Stimulated activated CD4-positive, alpha-beta T cell treated with anti-CD3 and anti-CD28 coated beads, TNF-alpha, amount 100 ng/mL, for 1 hour (primary cell): ENCODE measurements at places on chromosomes 13 and 19.
A peak's percentile ranks its signal among the peaks of the same experiment; 100 is the strongest.

GRCh38 chr13:32036757-32037156 is 5.2 kb downstream of the FRY start:
- no peak for DNase-seq

DNA sequence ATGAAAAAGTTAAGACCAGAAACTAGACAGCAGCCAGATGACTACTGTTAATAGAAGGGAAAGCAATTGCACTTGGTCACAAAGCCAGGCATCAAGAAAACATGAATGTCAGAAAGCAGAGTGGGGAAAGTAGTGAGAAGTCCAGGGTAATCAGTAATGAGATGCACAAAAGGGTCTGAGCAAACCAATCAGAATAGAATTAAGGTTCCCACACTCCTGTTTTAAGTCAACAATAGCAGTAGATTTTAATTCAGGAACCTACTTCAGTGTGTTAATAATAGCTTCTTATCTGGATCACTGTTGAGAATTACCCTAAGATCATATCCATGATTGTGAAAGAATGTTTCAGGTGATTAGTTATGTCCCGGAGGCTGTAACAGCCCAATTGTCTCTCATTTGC is 72.6 kb upstream of the KLF5 start:
- no peak for DNase-seq

GRCh38 chr13:58908019-58908679 is 1255.6 kb downstream of the DIAPH3 start:
- no peak for DNase-seq

GRCh38 chr13:33884531-33885220 is 66.7 kb downstream of the RFC3 start:
- DNase-seq, result no peak

- no peak for DNase-seq
Measured at GRCh38 chr13:101576455-101576854, 124.0 kb downstream of the ITGBL1 start.

- DNase-seq, result no peak
Measured at GRCh38 chr19:6318772-6319171, 14.6 kb downstream of the ACER1 start.

GRCh38 chr19:46014941-46015686 is 7.7 kb downstream of the PGLYRP1 start:
- DNase-seq, result peak; percentile 40

- DNase-seq, result peak; percentile 33
Measured at GRCh38 chr19:13099073-13099999, 3.3 kb downstream of the LYL1 start.

DNA sequence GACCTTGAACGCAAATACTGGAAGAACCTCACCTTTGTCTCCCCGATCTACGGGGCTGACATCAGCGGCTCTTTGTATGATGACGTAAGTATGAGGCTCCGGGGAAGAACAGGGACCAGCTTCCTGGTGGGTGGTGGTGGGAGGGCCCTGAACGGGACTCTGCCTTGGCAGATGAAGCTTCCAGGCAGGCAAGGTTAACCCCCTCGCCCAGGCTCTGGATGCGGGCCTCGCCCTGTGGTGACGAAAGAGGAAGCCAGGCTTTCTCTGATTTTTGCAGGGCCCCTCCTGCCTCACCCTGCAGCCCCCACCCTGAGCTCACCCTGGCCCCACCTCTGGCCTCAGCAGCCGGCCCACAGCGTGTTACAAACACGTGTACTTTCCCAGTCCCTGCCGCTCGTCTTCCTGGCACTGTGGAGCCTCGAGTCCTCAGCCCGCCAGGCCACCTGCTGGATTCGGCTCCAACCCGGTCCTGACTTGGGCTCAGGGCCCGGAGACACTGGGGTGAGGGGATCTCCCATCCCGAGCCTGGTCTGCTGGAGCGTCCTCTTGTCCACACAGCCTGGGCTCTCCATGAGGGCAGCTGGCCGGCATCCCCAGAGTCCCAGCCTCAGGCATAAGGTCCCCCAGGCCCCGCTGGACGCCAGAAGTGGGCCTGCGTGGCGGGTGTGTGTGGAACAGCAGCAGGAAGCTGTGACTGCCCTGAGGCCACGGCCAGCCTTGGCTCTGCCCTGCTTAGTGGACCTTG is 72.4 kb downstream of the KDM4B start:
- no peak for DNase-seq

GRCh38 chr13:112207129-112207528 is 140.2 kb downstream of the SOX1 start:
- DNase-seq, result no peak

- DNase-seq, result no peak
Measured at GRCh38 chr13:75255653-75256052, 226.3 kb downstream of the TBC1D4 start.

GRCh38 chr19:11418549-11419506 is at the start of gene RGL3:
Gene RGL3, minus strand, starts transcription at chr19:11419314. Its CDS starts 36 bp downstream, at chr19:11419278.
- no peak for DNase-seq

- DNase-seq, result no peak
Measured at GRCh38 chr19:53945441-53945840, 17.3 kb upstream of the CACNG8 start.

DNA sequence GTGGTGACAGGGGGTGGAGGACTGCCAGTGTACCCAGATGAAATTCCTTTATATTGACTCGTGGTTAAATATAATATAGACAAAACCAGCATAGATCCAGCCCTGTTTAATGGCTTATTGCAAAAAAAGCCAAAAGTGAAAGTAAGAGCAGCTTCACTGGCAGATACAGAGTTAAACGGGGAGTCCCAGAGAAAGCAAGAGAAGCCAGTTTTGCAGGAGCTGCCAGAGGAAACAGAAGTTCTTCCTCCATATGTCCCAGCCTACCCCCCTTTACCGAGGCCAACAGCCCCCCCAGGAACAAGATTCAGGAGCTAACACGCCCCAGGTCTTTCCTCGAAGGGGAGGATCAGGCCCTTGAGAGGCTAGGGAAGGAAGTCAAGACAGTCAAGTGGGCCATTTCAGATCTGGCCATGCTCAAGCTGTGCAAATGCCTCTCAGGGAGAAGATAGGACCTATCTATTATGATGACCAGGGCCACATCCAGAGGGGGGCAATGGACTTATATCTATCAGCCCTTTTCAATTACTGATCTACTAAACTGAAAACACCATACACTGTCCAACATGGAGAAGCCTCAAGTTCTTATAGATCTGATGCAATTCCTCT is 47.2 kb upstream of the ZNF737 start:
- no peak for DNase-seq

DNA sequence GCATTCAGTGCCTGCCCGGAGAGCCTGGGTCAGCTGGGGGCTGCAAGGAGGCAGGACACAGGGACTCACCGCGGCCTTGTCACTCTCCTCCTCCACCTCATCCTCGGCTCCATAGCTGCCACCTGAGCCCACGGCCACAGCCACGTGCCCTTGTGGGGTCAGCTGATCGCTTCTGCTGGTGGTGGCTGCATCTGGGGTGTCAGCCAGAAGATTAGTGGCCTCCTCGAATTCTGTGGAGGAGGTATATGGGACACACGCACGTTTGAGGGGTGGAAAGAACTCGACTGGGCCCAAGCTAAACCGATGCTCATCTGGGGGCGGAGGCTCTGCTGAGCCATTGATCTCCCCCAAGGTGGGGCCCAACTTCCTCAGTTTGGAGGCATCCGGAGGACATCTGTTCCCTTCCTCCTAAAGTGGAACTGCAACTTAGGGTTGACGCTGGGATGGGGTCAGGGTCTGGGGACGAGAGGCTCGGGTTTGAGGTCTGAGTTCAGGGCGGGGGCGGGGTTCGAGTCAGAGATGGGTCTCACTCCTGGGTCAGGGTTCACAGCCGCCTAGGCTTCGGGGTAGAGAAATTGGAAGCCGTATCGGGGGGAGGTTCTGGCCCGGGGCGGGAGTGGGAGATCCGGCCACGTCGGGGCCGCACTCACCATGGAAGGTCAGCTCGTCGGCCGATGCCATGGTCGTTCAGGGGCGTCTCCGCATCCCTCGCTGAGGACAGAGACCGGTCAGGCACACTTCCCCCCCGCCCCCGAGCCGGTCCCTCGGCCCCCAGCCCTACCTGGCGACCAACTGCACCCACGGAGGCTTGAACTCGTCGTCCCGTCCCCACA is 493 bp downstream of the YIPF2 start:
- DNase-seq, result no peak

DNA sequence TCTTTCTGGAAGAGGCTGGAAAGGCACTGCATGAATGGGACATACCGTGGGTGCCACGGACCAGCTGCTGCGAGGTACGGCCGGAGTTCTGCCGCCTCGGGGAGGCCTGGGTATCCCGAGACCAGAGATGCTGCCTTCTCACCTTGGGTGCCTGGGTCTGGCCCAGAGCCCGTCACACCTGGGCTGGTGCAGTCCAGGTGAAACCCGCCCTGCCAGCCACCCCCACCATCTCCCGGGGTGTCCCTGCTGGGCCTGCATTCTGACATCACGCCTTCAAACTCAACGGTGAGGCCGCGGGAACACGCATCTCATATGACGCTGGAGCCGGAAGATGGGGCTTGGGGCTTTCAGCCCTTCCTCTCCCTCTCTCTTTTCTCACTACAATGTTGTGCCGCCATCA is 98.0 kb downstream of the GADD45B start:
- DNase-seq, result no peak

DNA sequence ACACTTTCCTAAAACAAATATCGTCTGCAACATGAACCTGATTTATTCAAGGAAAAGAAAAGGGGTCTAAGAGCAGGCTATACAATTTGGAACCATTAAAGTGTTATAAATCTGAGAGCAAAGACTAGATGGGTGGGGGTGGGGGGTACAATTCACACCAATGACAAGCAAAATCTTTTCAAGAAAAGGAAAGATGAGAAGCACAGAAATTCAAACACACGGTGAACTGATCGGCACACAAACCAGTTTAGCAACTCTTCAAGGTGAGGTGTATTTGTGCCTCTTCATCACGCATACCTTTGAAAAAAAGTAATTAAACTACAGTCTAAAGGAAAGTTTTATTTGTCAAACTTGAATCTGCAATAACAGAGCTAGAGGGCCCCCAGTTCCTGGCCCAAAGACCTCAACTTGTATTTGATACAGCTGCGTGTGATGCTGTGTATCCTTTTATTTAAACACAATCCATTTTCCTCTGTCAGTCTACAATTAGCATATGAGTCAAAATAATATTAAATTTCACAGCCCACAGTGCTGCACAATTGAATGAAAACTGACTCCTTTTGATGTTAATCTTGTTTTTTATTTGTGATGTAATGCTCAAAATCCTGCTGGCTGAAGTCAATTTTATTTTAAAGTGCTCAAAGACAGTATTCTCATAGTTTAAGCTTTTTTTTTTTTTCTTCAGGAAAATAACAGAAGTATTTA is 14.2 kb downstream of the EFNB2 start:
- no peak for DNase-seq

DNA sequence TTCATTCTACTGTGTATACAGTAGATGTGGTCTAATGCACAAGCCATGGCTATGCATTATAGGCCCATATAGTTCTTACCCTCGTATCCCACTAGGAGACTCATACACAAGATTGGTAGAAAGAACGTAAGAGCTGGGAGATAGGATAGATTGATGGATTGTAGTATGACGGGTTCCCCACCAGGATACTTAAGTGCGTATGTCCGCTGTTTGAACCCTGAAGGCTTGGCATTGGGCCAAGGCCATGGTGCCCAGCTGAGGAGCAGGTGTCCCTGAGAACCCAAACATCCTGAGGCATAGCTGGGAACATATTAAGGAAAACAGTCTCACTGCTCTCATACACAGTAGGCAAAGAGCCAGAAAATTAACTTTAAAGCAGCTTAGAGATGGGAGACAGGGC is 617.5 kb upstream of the KLF12 start:
- no peak for DNase-seq

DNA sequence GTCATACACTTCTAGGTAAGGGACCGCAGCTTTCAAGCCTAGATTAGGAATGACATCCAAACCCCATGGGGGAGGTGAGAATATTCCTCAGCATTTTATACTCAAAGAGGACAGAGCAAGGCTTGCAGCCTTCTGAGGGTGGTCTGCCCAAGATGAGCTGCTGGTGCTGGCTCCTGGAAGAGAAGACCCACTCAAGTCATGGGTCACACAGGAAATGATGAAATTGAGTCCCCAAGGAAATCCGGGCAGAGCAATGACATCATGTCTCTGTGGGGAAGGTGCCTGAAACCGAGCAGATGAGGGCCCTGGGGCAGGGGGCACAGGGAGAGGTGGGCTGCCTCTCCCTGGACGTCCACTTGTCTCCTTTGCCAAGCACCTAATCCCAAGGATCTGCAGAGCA is 468.7 kb downstream of the TSHZ3 start:
- no peak for DNase-seq

GRCh38 chr13:98313922-98314292 is 136.8 kb upstream of the RNF113B start:
- DNase-seq, result no peak

DNA sequence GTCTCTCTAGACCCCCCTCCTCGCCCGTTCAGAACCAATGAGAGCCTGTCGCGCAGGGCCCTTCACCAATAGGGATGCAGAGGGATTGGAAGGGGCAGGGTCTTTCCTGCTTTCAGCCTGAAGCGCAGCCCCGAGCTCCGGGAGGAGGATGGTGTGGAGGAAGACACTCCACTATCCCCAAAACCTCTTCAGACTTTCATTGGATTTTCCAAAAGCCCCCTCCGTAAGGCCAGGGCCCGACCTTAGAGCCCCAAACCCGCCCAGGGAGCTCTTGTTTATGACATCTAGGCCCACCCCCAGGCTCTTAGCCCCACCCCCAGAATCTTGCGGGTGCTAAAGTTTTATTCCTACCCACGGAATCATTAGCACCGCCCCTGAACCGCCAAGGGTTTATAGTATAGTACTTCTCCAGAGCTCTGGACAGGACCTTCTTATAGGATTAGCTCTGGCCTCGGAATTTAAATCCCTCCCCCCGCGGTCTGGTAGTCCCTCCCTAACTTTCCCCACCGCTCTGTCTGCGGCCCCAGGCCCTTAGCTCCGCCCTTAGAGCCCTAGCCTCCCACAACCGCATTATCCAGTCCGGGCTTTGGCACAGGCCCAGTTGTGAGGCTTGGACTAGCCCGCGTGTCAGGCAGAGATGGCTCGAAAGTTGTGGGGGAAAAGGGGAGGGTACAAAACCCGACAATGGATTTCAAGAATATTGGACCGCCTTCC is 6.6 kb upstream of the EML2 start:
- no peak for DNase-seq

GRCh38 chr13:24217601-24218281 is 57.2 kb downstream of the SPATA13 start:
- DNase-seq, result no peak

GRCh38 chr19:46746281-46747057 is at the start of gene STRN4:
Gene STRN4, minus strand, starts transcription at chr19:46746450. Its CDS starts 20 bp downstream, at chr19:46746430.
- no peak for DNase-seq
